Pulmonary artery endothelial cell (primary cell): ENCODE measurements at places on chromosomes 12 and 14.

DNA sequence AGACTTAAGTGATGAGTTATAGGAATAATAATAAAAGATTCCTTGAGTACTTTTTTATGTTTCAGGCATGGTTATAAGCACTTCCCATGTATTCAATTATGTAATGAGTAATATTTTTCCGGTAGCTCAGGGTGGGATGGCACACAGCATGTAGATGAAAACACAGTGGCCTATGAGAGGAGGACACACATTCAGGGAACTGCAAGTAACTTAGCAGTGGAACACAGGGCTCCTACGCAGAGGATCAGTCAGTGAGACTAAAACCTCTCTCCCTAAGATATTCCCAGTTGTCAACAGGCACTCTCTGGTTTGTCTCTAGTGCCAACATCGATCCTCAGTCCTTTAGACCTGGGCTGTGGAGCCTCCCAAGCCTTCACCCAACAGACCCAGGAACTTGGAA is 219.4 kb downstream of the DIO2 start:
- DNase-seq, result no peak

DNA sequence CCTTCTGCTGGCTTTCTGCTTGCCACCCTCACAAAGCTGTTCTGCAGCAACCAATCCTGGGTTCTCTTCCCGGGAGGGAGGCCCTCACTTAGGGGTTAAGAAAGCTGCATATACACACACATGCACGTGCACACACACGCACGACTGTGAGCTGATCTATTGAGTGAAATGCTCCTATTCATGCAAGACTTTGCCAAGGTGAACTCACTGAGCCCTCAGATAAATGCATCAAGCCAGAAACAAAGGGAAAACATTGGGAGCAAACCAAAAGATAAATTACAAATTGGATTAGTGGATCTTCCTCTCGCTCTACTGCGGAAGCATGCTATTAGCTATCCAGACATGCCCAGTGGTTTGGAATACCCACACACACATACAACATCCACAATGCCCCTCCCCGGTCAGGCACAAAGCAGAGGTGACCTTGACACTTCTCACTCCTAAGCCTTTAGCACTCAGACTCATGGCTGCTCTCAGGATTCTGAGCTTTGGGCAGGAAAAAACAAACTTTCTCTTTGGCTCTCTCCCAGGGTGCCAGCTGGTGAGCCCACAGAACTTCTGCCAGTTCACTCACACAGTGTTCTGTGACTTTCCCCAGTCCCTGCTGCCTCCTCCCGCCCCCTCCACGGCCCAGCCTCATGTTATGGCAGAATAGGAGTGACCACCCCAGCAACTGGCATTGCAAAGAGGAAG is 320.0 kb downstream of the DPF3 start:
- DNase-seq, result no peak

DNA sequence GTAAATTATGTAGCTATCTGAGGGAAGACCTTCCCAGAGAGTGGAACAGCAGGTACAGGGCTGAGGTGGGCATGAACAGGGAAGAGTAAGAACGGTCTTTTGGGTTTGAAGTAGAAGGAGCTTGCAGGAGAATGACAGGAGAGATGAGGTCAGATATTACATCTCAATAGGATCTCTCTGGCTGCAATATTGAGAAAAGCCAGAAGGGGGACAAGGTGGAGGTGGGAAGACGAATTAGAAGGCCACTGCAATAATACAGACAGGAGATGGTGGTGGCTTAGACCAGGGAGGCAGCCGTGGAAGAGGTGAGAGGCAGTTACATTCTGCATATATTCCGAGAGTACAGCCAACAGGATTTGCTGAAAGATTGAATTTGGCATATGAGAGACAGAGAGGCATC is 310.2 kb downstream of the APAF1 start:
- no peak for DNase-seq

- DNase-seq, result no peak
Observed at GRCh38 chr14:104509673-104510072, 69.9 kb upstream of the C14orf180 start.

DNA sequence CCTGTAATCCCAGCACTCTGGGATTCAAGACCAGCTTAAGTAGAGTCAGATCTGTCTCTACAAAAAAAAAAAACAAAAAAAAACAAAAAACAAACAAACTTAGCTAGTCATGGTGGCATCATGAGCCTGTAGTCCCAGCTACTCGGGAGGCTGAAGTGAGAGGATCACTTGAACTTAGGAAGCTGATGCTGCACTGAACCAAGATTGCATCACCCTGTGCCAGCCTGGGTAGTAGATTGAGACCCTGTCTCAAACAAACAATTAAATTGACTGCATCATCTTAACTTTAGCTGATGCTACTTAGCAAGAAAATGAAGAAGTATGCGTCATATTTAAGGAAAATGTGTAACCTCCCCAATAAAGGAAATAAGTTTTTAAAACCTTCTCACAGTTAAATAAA is 136.6 kb upstream of the ATXN7L3B start:
- no peak for DNase-seq
